Foreskin keratinocyte (primary cell): ENCODE measurements at places on chromosomes 7 and 10. TPM values are rescaled to one million over a fixed set of nuclear protein-coding genes. Genes with fewer than 3 reads are reported as not detected.

- no peak for DNase-seq
Measured at GRCh38 chr7:80249619-80250295, 115.1 kb downstream of the GNAI1 start.

GRCh38 chr7:143497008-143497795, 19.5 kb downstream of the TAS2R41 start:
- DNase-seq, result no peak

DNA sequence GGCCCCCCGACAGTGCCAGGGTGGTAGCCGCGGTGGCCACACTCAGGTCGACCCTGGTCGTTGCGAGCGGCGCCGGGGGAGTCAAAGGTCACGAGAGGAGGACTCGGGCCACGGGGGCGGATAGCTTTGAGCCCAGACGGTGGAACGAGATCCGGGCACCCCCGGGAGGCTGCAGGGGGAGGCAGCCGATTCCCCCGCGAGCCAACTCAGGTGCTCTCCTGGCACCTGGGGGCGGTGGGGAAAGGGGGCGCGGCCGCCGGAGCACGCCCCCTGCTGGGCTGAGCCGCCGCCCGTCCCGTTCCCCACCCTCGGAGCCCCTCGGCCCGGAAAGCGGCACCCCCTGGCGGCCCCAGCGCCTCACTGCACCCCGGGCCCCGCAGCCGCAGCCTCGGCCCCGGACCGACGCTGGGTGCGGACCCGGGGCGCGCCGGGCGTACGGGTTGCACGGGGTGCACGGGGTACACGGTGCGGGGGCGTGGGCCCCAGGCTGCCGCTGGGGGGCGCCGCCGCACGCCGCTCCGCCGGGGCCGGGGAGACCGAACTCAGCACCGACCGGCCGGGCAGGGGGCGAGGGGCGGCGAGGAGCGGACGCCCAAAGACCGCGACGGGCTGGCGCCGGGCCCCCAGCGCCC, 521 bp upstream of the NYAP1 start:
- DNase-seq, result no peak

Gene OR2A5
- total RNA-seq, result not detected in 2 replicates

DNA sequence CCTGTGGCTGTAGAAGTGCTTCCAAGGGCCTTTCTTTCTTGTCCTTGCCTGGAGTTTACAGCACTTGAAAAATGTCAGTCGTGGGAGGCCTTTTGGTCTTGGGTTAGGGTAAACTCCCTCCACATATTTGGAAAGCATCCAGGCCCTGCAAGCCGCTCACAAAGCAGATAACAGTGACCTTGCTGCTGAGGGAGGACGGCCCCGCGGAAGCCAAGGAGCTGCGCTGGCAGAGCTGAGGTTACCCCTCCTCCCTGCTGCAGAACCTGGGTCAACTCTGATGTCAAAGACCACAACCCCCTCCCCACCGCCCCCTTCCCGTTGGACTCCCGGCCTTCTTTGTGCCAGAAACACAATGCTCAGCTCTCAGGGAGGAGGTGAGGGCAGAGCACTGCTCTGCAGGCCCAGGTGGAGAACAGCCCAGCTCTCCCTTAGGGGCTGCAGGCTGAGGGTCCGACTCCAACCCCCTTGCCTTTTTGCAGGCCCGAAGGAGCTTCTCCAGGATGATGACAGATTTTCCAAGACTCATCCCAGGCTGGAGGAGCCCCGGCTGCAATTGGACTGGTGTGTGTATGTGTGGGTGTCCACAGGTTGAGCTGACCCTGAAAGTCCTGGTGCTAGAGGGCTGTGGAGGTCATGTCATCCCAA, 957.6 kb upstream of the ZNF722 start:
- no peak for DNase-seq

- DNase-seq, result no peak
Measured at GRCh38 chr10:97705006-97705670, 8.4 kb upstream of the MARVELD1 start.

- DNase-seq, result no peak
Measured at GRCh38 chr10:9550810-9551209, 1466.9 kb upstream of the CELF2 start.

DNA sequence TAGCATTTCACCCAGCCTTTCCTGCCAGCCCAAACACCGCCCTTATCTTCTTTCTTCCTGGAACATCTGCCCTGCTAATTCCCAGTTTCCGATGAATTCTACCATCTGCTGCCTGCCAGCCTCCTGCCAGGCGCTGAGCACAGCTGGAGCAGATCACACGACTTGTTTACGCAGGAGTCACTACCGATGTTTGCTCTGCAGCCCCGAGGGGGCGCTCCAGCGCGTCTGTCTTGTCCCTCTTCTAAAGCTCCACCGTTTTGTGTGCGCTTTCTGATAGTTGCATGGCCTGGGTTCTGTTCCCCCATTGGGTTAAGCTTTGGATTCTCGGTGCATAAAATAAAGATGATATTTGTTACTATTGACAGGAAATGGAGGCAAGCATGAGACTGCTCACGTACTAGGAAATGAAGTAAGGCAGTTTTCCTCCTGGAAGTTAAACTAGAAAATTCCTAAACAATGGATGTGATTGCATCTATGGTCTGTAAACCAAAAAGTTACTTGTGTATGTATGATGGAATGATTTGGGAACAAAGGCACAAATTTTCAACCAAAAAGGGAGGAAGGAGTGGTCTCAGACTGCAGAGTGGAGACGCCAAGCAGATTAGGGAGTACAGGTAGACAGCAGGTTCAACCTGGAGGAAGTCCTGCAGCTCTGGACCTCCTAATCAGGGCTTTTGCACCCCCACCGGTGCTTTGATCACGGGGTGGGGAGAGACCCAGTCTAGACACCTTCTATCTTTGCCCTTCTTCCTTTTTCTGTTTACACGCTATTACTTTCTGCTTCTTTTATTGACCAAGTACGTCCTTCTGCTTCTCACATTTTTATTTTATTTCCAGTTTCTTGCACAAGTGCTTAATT, 2.2 kb upstream of the RBM17 start:
- peak; percentile 69 for DNase-seq
